ENCODE measurements at places on chromosomes 6 and 20.

DNA sequence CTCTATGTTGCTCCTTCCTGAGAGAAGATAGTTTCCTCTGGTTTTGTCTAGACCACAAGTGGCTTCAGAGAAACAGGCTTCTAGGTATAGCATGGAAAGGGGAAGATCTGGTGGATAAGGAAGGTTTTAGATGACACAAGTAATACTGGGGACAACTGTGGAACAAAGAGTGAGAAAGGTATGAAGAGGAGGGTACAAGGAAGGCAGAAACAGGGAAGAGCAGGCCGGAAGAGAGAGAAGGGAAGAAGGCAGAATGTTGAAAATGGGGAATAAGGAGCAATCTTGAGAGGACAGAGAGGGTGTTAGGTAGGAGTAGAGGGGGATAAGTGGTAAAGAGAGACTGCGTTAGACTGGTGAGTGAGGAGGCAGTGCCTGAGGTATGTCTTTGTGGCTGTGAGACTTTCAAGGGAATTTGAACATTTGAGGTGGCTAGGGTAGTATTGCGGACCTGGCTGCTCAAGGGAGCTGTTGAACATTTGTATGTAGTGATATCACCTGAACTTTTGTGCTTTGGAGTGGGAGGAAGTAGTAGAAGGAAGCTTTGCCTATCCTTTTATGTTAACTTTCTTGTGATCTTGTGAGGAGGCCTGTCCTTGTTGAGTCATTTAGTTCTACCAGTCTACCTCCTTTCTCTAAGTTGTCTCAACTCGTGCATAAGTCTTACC, 69.5 kb downstream of the FOXO3 start:
- no peak for DNase-seq

- no peak for DNase-seq
These were observed 126.5 kb downstream of the UTRN start for GRCh38 chr6:144411531-144412165.

- DNase-seq, result no peak
These were observed 169.4 kb downstream of the SYNDIG1 start for GRCh38 chr20:24638591-24639548.

DNA sequence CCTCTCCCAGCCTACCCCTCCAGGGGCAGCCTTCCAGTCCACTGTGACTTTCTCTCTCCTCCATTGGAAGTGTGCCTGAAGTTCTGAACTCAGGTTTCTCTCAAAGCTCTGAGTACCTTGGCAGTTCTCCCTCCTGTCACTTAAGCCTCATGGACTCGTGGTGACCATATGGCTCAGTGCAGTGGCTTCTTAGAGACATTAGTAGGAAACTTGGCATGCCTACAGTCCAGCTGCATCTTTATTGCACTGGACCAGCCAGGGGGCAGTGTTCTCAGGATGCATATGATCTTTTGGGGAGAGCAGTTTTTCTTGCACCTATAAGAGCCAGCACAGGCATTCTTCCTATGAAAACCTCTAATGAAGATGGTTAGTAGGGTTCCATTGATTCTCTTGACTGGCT, 47.5 kb upstream of the KCNK16 start:
- no peak for DNase-seq

- DNase-seq, result no peak
These were observed 45.9 kb downstream of the TFAP2B start for GRCh38 chr6:50864601-50865000.

- no peak for DNase-seq
These were observed 347.2 kb downstream of the TAF4 start for GRCh38 chr20:61718361-61719005.

GRCh38 chr6:108805611-108806167, 42.5 kb upstream of the ARMC2 start:
- DNase-seq, result no peak

GRCh38 chr6:37679539-37680476, 17.9 kb downstream of the MDGA1 start:
- no peak for DNase-seq

DNA sequence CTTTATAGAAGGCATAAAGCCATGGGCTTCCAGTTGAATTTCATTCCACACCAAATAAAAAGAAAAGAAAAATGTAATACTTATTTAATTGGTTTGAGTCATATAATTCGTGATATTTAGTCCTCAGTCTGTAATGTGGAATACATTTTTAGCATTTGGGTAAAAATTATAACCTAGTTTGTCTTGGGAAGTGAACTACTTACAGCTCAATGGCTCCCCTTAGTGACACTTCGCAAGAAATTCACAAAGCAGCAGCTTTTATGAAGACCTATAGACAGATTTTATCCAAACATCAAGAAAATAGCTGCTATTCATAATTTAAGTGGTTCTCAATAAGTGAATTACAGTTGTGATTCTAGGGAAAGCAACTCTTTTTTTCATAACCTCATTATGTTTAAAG, 72.1 kb downstream of the RSPO3 start:
- no peak for DNase-seq

DNA sequence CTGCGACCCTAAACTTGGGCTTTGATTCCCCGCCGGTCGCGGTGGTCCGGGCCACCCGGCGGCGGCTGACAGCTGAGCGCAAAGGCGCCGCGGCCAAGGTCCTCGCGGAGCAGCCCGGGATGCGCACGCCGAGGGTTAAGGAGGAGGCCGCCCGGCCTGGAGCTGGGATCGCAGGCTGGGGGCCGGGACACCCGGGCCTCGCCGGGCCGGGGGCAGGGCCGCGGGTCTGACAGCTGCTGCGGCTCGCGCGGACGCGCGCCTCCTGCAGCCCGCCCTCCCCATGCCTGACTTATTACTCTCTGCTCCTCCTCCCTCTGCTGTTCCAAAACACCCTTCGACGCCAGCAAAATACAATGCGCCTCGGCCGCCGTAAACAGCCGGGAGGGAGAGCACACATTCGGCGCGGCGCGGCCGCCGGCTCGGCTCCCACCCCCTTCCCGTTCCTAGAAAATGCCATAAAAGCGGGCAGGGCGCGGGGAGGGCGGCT, 746 bp downstream of the BACH2 start:
- no peak for DNase-seq

- no peak for DNase-seq
These were observed 6.2 kb downstream of the NKX2-2 start for GRCh38 chr20:21507400-21508229.

DNA sequence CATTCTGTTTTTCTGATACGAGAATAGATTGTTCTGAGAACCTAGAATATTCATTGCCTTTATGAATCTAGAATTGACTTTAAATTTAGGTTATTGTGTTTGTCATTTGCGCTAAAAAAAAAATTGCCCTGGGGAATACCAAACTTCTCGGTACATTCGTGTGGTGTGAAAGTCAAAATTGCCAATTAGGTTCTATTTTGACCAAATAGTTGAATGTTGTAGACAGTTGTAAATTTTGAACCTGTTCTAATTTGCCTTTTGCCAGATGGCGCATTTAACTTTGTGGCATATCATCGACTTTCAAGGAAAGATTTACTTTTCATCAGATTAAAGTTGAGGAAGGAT, 3.0 kb downstream of the WTAP start:
- DNase-seq, result no peak

DNA sequence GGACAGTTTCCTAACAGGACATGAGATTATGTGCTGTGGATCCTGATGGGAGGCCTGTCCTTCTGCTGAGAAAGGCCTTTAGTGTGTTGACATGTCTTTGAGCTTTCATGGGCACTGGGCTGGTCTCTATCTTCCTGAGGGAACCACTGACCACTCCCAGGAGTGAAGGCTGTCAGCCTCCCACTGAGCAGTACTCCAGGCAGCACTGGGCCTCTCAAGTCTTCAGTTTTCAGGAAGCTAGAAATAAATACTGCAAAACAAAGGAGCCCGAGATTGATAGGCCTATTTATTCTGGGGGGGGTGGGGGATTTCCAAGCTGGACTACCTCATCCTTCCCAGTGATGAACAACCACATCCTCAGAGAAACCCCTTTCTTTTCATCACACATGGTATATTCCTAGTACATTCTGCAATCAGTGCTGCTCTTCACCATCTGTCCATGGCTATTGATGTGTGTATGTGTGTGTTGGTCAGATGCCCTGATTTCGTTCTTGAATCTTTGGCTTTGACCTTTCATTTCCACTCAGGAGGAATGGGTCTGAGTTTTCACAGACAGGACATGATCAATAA, 180.9 kb upstream of the SPTLC3 start:
- no peak for DNase-seq

DNA sequence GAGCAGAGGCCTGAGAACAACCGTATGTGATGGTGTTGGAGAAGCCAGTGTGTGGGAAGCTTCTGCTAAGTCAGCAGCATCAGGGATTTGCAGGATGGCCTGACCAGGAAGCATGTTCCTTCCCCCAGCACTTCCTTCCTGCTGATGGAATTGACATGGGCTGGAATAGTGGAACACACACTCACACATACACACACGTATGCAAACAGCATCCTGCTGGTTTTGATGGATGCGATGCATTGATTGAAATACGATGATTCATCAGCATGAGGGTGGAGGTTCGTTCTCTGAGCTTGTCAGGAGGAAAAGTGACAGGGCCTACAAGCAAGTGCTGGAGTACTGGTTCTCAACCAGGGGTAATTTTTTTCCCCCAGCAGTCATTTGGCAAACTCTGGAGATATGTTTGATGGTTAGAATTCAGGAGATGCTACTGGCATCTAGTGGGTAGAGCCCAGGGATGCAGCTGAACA, 229.1 kb downstream of the NFATC2 start:
- DNase-seq, result no peak

DNA sequence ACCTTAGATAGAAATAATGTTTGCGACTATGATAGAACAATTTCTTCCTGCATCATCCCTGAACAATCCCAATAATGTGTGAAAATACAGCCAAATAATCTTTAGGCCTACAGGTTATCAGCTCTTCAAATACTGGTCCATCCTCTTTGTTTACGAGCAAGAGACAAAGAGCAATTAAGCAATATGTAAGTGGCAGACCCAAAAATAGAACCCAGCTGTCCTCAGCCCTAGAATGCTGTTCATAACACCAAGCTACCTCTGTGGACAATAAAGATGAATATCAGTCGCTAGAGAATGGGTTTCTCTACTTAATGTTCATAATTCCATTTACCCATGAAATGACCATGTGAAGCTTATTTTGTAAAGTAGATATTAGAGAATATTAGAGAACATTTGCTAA, 28.4 kb upstream of the OSTM1 start:
- no peak for DNase-seq

All from SIG-M5 (cell line).